Lower lobe of right lung (tissue), 2 donors: ENCODE measurements at places on chromosomes 2 and 18.
A peak's percentile ranks its signal among the peaks of the same experiment; 100 is the strongest.

GRCh38 chr2:195443926-195444325 lies 213.1 kb upstream of the SLC39A10 start:
- no peak for DNase-seq

DNA sequence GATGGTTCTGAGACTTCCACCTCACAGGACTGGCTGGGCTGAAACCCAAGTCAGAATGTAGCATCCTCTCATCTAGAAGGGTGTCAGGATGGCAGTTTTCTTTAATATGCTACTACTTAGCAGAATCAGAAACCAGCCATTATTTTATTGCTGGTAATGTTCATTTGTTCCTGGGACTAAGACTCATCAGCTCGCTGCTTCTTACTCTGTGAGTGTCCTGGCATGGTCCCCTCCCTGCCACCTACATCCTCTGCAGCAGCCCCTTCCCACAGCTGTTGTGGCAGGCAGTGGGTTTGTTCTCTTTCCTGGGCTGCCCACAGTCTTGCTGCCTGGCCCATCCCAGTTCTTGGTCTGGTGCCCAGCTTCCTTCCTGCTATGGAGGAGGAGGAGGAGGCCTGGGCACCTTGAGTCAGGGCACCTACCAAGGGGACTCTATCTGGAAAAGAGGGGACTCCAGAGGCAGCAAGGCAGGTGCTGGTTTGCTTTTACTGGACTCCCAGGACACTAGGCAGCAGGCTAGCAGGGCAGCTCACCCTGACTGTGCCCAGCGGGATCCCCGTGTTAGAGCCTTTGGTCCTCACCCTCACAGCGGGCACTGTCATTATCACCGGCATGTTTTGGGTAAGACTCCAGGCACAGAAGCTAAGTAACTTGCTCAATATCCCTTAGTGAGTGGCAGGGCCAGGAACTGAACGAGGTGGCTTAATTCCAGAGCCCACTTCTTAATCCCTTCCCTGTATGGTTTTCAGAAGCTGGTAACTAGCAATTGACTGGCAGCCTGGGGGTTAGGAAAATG lies 62.1 kb downstream of the LRRFIP1 start:
- DNase-seq: peak; percentile 80

DNA sequence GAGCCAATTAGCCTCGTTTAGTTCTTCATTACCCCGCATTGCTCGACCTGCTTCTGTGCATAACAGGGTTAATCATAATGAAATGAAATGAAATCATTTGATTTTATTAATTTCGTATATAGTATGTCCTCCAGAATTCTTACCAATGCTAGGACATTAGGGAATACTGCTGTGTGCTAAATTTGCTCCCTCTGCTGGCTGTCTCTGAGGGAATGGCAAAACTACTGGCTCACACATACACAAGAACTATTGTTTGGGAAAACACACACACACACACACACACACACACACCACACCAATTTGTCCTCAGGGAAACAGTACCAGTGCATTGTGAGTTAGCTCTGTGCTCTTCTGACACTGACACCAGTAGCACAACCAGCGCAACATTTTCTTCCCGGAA lies 273.3 kb upstream of the TCF4 start:
- no peak for DNase-seq

- no peak for DNase-seq
Observed at GRCh38 chr2:195419033-195419432, 238.0 kb upstream of the SLC39A10 start.

DNA sequence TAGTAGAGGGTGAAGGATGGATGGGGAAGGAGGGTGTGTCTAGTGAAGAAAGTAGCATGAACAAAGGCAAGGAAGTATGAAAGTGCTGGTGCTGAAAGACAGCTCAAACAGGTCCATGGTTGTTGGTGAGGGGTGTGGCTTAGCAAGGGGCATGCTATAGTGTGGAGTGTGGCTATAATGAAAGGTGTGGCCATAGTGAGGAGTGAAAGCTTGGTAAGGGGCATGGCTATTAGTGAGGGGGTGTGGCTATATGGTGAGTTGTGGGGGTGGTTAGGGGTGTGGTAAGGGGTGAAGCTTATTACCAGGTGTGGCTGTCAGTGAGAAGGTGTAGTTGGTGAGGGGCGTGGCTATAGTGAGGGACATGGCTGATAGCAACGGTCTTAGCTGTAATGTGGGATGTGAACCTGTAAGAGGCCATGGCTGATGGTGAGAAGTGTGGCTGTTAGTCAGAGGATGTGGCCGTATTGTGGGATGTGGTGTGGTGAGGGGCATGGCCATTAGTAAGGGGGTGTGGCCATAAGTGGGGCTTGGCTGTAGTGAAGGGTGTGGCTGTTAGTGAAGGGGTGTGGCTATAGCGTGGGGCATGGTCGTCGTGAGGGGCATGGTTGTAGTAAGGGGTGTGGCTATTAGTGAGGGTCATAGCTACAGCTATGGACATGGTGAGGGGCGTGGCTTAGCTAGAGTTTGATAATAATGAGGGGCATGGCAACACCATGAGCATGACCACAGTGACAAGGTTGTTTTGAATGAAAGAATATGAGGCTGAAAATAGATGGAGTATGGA lies 549.6 kb downstream of the FBXO15 start:
- no peak for DNase-seq

GRCh38 chr2:29375843-29376242 lies 260.6 kb downstream of the CLIP4 start:
- DNase-seq: no peak

DNA sequence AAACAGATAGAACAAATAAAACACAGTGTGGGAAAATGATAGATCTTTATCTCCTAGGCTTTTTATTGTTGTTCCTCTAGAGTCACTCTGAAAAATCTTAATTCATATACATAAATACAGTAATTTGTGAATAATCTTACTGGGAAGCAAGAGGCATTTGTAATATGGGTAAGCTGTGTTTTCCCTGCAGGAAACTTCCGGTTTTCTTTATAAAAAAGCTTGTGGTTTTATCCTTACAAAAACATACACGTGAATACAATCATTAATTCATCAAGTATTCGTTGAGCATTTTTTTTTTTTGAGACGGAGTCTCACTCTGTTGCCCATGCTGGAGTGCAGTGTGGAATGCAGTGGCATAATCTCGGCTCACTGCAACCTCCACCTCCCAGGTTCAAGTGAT lies 1312.8 kb upstream of the ZEB2 start:
- DNase-seq: no peak

- no peak for DNase-seq
Observed at GRCh38 chr2:147161746-147162145, 683.1 kb upstream of the ACVR2A start.
